ENCODE measurements at places on chromosomes 1 and 21.
A peak's percentile ranks its signal among the peaks of the same experiment; 100 is the strongest.

DNA sequence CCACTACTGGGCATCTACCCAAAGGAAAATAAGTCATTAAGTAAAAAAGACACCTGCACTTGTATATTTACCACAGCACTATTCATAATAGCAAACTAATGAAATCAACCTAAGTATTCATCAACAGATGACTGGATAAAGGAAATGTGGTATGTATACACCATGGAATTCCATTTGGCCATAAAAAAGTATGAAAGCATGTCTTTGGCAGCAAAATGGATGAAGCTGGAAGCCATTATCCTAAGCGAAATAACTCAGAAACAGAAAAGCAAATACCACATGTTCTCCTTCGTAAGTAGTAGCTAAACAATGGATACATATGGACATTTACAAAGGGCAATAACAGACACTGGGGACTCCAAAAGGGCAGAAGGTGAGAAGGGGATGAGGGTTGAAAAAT, 485.7 kb upstream of the BRINP3 start:
- no peak for DNase-seq

GRCh38 chr21:36806103-36806502, 107.2 kb downstream of the SIM2 start:
- DNase-seq = peak; percentile 11

DNA sequence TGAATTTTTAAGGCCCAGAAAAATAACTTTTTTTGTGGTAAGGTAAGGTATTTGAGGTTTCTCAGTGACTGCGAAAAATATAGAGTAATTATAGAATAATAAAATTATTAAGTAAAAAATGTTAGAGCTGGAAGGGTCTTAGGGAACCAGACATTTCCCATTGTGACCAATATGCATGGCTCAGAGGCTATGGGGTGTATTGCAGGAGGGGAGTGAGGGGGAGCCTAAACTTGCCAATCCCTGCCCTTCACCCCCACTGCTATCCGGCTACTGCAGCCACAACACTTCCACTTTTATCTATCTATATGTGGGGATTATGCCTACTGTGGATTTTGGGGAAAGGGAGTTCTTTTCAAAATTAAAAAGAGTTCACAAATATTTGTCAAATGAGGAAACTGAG, 7.6 kb upstream of the GADD45A start:
- DNase-seq = no peak

- DNase-seq = peak; percentile 26
Observed at GRCh38 chr1:24903011-24903461, 27.0 kb downstream of the RUNX3 start.

- no peak for DNase-seq
Observed at GRCh38 chr21:39840373-39841097, 26.7 kb upstream of the PCP4 start.

GRCh38 chr1:244065063-244065793, 14.1 kb downstream of the ZBTB18 start:
- DNase-seq = no peak

DNA sequence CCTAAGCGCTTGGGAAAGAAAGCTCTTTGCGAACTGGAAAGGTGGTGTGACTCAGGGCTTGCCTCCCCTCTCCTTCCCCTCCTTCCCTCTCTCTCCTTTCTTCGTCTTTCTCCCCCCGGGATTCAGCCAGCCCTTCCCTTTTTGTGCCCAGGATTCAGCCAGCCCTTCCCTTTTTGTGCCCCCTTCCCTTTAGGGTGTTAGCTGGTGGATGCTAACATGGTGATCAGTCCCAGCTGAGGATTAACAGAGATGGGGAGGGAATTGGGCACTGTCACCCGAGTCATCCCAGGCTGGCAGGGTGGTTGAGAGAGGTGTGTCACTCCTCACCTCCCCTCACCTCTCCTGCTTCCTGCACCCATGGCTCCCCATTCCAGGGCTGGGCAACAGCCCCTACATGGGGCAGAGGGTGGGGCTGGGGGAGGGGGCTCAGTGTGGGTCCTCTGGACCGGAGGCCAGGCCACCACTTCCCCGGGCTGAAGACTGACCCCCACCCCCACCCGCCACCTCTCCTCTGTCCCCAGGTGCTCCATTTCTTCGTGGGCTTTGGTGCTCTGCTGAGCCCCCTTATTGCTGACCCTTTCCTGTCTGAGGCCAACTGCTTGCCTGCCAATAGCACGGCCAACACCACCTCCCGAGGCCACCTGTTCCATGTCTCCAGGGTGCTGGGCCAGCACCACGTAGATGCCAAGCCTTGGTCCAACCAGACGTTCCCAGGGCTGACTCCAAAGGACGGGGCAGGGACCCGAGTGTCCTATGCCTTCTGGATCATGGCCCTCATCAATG, 51.5 kb downstream of the ELK4 start:
- no peak for DNase-seq

GRCh38 chr21:41245509-41246135, 71.0 kb upstream of the FAM3B start:
- DNase-seq = no peak

GRCh38 chr1:93597709-93598108, 83.9 kb downstream of the BCAR3 start:
- DNase-seq = no peak
